Activated CD4-positive, alpha-beta T cell treated with anti-CD3 and anti-CD28 coated beads, Interleukin-2, amount 10 ng/mL, durations not matched to agents 24 days and 14 days (primary cell): ENCODE measurements at places on chromosomes 5 and 9. TPM values are rescaled to one million over a fixed set of nuclear protein-coding genes. Genes with fewer than 3 reads are reported as not detected.

Gene KIF4B
- total RNA-seq = 0.07 TPM in 1 of 2 replicates, not detected in the other

Gene GMCL2
- total RNA-seq = 0.07 TPM in 1 of 2 replicates, not detected in the other

Gene STK10
- 87.9 and 91.1 TPM in 2 replicates for total RNA-seq

Gene FPGS
- total RNA-seq = 126 and 128 TPM in 2 replicates

Gene QRFP
- not detected in 2 replicates for total RNA-seq

Gene SHOC1
- total RNA-seq = not detected in 2 replicates

Gene SLC6A19
- total RNA-seq = not detected in 2 replicates

Gene TPRN
- 15.1 and 16.3 TPM in 2 replicates for total RNA-seq

Gene ADAMTSL2
- total RNA-seq = not detected in 2 replicates

Gene SEMA5A
- not detected in 2 replicates for total RNA-seq

Gene PPP2R2B
- total RNA-seq = 0.12 TPM in 1 of 2 replicates, not detected in the other

Gene NPR2
- total RNA-seq = 11.3 and 15.4 TPM in 2 replicates

DNA sequence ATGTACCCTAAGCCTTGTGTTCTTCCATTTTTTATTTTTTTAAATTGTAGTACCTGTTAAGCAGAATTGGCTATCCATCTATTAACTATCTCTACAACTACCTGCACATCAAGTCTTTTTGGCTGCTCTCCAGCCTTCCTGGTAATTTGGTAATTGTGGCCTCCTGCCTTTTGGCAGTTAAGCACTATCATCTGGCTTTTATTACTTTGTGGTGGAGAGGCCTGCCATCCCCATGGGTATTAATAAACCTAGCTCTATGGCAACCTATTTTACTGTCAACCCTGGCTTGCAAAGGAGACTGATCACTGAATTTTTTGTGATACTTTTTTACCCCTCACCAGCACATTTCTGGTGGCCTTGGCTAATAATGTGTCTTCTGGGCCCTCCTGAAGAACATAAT is 20.5 kb downstream of the SELENOP start:
- no peak for DNase-seq

DNA sequence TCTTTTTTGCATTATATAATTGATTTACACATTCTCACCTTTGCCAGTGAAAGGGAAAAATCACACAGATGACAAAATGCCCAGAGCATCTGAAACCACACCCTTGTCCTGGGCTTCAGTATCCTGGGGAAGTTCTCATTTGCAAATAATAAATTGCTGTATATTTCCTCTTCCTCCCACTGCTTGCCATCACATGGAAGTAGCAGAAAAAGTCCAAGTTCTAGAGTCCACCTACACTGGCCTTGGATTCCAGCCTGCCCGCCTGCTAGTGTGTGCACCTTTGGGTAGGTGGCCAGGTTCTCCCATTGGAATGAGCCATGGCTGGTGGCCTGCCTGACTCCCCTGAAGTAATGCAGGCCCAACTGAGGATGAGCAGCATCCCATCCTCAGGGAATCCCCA is 149.4 kb downstream of the GADD45G start:
- no peak for DNase-seq

DNA sequence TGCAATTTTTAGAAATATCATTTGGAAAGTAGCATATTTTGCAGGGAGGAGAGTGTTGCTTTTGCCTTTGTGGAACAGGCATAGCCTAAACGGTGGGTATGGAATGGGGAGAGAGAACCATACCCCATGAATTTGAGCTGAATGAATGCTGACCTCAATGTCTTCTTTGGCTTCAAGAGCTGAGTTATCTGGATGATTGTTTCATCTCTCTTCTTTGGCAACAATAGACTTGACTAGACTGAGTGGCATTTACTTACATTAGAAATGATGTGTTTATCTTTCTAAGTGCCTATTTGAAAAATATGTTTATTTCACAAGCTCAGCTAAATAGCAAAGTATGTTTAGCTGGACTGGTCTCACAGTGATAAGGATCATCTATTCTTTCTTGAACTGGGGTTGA is 42.8 kb downstream of the SPEF2 start:
- no peak for DNase-seq

GRCh38 chr5:73160239-73160671 is 12.7 kb upstream of the TMEM174 start:
- peak; percentile 88 for DNase-seq

- DNase-seq = no peak
Observed at GRCh38 chr9:86096386-86096785, 3.0 kb downstream of the GOLM1 start.

GRCh38 chr5:145825751-145826180 is 9.4 kb downstream of the PRELID2 start:
- peak; percentile 65 for DNase-seq

DNA sequence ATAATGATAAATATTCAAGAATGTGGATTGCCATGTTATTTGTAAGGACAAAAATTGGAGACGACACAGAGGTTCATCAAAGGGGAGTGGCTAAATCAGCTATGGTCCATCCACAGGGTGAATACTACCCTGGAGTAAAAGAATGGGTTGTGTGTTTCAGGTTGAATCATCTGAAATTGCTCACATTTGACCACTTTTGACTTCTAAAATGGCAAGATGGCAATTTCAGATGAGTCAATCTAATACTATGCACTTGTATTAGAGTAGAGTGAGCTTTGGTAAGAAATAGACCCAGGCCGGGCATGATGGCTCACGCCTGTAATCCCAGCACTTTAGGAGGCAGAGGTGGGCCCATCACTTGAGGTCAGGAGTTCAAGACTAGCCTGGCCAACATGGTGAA is 131.8 kb downstream of the GAPVD1 start:
- DNase-seq = no peak

GRCh38 chr9:73151653-73152542 is at the start of gene ANXA1:
Gene ANXA1 (plus strand): TSS chr9:73151865. CDS start chr9:73158536, 6,671 bp downstream.
- DNase-seq = peak; percentile 85

DNA sequence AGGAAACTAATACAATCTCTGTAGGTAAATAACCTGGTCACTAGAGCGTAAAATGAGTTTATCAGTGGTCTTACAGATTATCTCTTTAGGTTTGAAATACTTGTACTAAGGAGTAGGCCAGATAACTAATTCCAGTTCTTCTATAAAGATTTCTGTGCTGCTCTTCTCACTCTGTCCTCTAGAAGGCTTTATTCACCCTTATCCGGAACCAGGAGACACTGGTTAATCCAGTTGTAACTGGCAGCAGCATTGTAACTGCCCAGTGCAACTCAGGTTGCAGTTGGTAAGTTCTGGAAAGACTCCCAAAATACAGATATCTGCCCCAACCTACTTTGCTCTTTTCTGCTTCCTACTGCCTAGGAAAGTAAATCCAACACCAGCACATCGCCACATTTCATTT is 19.8 kb downstream of the C5orf22 start:
- no peak for DNase-seq

DNA sequence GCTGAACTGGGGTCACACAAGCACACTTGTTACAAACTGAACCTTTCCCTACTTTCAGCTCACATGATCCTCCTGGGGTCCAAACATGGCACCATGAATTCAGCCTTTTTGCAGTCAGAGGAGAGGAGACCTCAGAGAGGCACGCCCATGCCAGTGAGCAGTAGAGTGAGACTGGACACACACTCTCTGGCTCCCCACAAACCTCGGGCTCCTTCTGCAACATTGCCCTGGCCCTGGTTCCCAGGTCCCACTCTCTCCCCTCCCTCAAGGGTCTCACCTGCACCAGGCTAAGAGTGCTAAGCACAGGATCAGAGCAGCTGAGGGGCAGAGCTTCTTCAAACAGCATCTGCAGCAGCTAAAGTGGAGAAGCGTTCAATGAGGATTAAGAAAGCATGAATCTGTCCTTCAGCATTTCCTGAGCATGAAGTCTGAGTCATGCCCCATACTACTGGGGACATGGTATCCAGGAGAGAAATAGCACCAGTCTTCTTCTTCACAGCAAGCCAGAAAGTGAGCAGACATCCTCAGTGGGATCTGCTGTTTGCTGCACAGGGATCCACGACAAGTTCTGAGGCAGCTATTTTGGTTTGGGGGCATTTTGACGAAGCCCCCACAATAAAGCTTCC is 27.2 kb downstream of the SLC35A4 start:
- DNase-seq = no peak

DNA sequence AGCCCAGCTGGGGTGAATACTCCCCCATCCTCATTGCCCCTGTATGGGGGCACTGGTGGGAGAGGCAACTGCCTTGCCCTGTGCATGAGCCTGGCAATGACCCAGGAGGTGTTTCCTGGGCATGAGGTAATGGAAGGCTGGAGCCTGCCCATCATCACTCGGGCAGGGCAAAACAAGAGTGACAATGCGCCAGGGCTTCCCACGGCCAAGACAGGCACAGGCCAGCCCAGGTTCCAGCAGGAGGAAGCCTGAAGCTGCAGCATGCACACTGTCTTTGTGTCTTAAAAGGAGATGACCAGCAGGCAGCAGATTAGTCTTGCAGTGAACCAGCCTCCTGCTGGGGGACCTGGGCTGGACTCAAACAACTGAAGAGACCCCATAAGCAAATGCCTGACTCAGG is 92.2 kb upstream of the SMIM23 start:
- DNase-seq = no peak

GRCh38 chr5:144386315-144386714 is 215.6 kb downstream of the KCTD16 start:
- DNase-seq = no peak

DNA sequence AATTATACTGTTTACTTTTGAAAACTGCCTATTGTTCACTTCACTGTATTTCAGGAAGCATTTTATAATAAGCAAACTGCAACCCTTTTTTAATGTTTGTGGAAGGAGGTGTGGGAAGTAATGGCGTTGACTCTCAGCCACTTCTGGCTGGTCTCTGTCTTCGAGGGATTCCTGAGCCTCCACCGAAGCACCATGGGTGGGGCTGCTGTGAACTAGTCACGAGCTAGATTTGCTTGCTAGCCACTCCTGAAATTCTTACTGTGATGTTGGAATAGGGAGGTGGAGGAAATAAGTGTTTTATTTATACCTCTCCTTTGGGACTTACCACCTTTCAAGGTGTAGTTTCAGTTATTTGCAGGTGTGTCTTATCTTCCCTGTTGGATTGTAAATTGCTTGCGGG is 26.8 kb downstream of the PIP5K1B start:
- no peak for DNase-seq

GRCh38 chr5:139660105-139660922 is 12.2 kb downstream of the CXXC5 start:
- DNase-seq = no peak

DNA sequence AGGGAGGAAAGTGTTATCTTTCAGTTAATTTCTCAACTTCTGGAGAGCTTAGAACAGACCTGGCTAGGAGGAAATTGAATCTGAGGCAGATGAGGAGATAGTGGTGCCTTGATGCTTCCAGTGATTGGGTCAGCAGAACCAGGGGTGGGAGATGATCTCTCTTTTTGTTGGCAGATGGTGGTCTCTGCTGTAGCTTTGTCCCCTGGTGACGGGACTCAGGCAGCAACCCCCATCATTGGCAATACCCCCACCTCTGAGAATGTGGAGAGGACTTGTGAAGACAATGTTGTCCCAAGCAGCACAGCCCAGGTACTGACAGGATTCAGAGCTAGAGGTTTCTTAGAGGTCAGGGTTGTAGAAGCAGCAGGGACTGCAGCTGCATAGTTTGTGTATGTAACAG is 3.7 kb upstream of the PDCD6 start:
- no peak for DNase-seq

GRCh38 chr5:78289911-78290310 is 4.6 kb downstream of the AP3B1 start:
- no peak for DNase-seq

DNA sequence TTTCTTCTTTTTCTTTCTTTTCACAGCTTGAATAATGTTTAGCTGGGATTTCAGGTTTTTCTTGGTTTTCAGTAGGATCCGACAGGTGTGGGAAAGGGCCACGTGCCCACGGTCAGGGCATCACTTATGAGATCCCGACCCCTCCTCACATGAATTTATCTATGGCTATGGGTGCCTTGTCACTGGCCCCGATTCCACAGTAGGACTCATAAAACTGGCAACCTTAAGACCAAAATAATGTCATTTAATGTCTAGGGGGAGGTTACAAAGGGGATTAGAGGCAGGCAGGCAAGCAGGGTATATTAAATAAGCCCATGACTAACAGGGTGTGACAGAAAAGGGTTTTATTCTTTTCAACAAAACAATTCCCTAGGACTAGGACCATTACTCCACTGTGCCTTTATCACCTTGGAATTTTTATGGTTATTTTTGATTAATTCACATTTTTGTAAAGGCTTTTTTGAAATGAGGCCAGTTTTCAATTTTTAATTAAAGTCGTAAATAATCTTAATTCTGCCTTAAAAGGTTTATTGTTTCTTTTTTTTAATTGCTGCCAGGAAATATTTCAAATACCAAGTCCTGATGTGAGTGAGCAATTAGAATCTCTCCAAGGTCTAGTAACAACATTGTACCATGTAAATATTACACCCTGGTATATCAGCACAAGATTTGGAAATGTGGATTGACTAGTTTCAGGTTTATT is 370.4 kb downstream of the GLIS3 start:
- DNase-seq = no peak

- no peak for DNase-seq
Observed at GRCh38 chr5:82664732-82665131, 386.6 kb upstream of the RPS23 start.

GRCh38 chr5:12910641-12911040 is 1006.4 kb upstream of the CTNND2 start:
- no peak for DNase-seq

DNA sequence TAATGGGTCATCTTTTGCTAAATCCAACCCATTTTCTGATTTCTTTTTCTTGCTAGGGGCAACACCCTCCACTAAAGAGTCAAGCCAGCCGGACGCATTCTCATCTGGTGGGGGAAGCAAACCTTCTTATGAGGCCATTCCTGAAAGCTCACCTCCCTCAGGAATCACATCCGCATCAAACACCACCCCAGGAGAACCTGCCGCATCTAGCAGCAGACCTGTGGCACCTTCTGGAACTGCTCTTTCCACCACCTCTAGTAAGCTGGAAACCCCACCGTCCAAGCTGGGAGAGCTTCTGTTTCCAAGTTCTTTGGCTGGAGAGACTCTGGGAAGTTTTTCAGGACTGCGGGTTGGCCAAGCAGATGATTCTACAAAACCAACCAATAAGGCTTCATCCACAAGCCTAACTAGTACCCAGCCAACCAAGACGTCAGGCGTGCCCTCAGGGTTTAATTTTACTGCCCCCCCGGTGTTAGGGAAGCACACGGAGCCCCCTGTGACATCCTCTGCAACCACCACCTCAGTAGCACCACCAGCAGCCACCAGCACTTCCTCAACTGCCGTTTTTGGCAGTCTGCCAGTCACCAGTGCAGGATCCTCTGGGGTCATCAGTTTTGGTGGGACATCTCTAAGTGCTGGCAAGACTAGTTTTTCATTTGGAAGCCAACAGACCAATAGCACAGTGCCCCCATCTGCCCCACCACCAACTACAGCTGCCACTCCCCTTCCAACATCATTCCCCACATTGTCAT is 72.0 kb downstream of the NUP214 start:
- no peak for DNase-seq

GRCh38 chr9:109181284-109181683 is 14.2 kb upstream of the FRRS1L start:
- peak; percentile 85 for DNase-seq

GRCh38 chr5:167050568-167051401 is 1240.7 kb upstream of the WWC1 start:
- no peak for DNase-seq

- peak; percentile 81 for DNase-seq
Observed at GRCh38 chr5:35830587-35830986, 26.1 kb upstream of the IL7R start.
